Ureter (tissue), 1 donor: ENCODE measurements at places on chromosomes 2 and 18. TPM values are rescaled to one million over a fixed set of nuclear protein-coding genes. Genes with fewer than 3 reads are reported as not detected.
A peak's percentile ranks its signal among the peaks of the same experiment; 100 is the strongest.

DNA sequence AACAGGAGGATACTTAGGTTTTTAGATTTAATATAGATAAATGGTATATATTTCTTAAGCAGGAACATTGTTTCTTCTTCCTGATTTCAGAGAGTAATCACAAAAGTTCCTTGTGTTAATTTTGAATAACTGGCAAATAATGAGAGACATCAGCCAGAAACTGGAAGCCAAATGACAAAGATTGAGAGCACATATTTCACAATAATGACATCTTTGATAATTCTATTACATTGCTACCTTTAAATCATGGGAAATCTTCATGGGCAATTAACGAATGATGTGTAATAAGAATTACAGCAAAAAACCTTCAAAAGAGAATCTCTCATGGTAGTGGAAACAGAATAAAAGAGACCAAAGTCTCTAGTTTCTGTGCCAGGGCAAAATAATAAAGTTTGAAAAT lies 215.1 kb downstream of the NUP35 start:
- no peak for DNase-seq

GRCh38 chr2:109375131-109375561 lies 238.6 kb downstream of the SEPTIN10 start:
- peak; percentile 35 for DNase-seq

DNA sequence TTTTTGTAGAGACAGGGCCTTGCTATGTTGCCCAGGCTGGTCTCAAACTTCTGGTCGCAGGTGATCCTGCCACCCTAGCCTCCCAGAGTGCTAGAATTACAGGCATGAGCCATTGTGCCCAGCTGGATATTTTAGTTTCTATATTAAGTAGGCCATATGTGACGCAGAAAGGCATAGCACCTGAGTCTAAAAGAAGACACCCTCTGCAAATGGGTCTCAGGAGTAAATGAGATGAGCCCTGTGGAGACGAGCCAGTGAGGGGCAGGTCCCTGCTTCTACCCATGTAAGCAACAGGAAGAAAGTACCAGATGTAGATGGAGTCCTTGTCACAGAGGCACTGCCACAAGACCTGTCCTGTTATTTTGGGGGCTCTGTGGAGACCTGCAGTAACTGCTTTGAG lies 322.4 kb downstream of the PTPRM start:
- no peak for DNase-seq

GRCh38 chr2:238949710-238950345 lies 101.9 kb downstream of the TWIST2 start:
- peak; percentile 32 for DNase-seq

DNA sequence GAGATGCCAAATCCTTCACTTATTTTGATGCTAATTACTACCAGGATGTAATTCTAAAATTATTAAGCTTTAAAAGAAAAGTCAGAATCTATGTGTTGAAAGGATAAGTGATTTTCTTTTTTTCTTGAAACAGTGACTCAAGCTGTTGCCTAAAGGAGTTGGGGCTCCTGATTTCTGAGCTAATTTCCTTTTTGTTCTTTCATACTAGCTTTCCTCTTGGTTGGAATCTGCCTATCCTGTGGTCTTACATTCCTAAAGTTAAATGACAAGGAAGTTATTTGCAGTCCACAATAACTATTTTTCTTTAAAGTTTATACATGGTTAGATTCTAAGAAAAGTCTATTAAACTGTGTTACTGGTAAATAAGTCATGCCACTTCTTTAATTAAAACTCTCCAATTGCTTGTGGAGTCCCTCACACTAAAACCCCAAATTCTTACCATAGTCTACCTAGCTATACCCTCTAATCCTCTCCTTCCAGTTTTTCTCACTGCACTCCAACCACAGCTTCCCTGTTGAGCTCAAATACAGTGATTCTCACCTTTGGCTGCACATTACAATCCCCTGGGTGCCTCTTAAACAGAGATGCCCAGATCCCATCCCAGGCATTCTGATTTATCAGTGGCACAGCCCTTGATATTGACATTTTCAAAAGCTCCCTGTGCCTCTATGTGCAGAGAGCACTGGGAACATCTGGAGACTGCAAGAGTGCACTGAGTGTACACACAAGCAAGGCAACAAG lies 63.3 kb upstream of the EFEMP1 start:
- DNase-seq = no peak

DNA sequence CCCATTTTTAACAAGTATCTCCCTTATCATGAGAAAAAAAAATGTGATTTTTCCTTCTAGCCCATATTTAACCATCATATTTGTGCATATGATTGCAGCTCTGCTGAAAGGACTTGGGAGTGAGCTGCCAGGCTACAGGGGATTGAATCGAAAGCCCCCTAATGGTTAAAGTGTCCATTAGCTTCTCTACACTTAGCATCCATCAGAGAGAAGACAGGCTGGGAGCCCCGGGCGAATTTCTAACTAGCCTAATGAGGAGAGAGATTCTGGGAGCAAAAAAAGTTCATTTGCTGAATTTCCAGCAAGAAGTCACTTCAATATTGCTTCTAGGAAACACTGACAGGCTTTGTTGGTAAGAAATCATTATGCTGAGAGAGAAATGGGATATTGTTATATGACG lies 848.8 kb downstream of the TDRD15 start:
- DNase-seq = no peak

GRCh38 chr18:73059280-73059679 lies 191.5 kb upstream of the NETO1 start:
- no peak for DNase-seq

DNA sequence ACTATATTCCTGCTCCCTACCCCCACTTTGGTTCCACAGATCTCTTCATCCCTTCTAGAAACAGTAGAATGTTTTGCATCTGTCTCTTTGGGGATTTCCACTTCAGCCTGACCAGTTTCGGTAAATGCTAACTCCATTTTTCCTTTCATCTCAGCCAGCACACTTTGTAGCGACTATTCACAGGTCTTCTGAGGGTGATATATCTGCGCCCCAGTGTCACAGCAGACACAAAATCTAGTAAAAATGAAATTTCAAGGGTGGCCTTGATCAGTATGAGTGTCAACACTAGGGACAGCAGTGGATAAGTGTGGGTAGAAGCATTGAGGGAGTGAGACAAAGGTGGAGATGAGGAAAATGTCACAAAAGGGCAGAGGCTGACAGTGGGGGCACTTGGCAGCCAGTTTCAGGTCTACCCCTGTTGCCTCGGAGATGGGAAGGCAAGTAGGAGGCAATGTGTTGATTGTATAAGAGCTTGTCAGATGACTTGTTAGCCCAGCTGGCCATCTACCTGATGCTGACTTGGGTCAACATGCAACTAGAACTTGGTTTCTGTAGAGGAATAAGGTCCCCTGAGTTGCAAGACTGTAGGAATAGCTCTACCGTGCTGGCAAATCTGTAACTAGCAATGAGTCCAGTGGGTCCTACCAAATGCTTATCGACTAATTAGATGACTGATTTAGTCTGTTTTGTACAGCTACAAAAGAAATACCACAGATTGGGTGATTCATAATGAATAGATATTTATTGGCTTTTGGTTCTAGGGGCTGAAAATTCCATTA lies 60.7 kb downstream of the CXCR4 start:
- no peak for DNase-seq

- DNase-seq = no peak
Observed at GRCh38 chr18:8424917-8425725, 184.1 kb upstream of the RAB12 start.

GRCh38 chr2:191565647-191566198 lies 112.2 kb upstream of the NABP1 start:
- no peak for DNase-seq

GRCh38 chr2:105588581-105588980 lies 156.1 kb upstream of the NCK2 start:
- DNase-seq = no peak

GRCh38 chr2:10252224-10252623 lies 50.5 kb upstream of the HPCAL1 start:
- no peak for DNase-seq

GRCh38 chr2:6452702-6453481 lies 412.8 kb downstream of the CMPK2 start:
- DNase-seq = no peak

- peak; percentile 78 for DNase-seq
Observed at GRCh38 chr2:113370478-113371091, 66.9 kb upstream of the ZNG1B start.

GRCh38 chr2:45373534-45373933 lies 237.5 kb downstream of the SRBD1 start:
- no peak for DNase-seq

DNA sequence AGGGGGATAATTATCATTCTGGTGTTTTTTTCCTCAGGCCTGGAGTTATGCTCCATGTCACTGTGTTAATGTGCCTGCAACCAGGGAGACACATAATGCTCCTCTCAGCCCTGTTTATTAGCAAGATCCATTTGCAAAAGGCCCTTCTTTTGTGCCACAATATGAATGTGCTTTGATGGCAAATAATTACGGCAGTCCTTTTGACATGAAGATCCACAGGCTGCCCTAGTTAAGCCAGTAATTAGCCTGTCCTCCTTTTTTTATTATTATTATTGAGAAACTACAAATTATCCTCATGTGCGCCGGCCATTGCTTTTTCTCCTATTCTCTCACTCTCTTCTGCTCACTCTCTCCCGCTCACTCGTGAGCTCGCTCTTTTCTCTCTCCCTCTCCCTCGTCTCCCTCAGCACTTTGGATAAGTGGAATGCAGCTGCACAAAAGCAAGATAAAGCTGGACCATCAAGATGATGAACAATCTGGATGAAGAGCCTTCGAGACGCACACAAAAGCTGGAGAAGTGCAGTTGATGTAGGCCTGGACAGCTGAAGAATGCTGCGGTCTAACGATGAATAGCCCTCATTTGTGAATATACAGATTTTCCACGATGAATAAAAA lies 762.3 kb downstream of the BCL11A start:
- no peak for DNase-seq

GRCh38 chr2:17610521-17610920 lies 70.0 kb downstream of the VSNL1 start:
- no peak for DNase-seq

DNA sequence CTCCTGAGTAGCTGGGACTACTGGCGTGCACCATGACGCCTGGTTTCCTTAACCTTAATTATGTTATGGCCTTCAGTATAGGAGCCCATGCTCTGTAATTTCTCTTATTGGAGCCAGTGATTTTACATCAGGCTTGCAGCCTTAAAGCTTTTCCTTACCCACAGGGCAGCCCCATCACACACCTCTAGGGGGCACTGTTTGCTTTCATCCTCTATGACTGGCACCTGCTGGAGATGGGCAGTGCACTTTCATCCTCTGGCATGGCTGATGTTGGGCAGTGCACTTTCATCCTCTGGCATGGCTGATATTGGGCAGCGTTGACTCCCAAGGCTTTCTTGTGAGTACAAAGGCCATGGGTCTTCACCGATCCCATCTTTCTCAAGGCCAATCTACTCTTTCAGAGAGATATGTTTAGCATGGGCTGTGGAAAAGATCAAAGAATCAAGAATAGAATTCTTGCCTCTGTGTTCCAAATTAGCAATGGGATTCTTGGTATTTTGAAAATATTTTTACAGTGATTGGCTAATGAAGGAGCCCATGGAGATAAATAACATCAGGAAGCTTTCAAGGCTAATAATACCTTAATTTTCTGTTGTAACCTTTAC lies 80.7 kb upstream of the MEX3C start:
- no peak for DNase-seq

DNA sequence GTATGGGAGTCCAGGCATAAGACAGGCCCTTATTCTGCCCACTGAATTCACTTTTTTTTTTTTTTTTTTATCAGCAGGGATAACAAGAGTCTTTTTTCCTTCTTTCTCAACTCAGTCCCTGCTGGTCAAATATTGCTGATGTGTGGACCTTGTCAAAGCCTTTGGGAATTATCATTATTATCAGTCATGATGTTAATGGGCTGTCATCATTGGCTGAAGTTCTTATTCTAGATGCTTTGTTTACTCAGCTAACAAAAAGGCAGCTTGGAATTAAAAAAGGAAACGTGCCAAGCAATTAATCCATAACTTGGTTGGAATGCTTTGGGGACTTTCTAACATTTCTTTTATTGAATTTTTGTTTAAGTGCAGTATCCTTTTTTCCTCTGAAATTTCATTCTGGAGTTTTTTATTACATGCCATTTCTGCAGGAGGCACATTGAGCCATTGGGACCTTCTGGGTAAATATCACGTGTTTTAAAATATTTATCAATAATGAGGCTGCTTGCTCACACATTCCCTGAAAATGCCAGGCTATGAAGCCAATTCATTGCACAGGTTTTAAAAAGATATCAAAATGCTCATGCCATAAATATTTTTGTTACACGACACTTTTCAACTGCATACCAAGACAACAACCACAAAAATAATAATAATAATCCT lies 246.3 kb downstream of the TXNL1 start:
- no peak for DNase-seq

- no peak for DNase-seq
Observed at GRCh38 chr2:159118859-159119500, 150.5 kb downstream of the TANC1 start.

DNA sequence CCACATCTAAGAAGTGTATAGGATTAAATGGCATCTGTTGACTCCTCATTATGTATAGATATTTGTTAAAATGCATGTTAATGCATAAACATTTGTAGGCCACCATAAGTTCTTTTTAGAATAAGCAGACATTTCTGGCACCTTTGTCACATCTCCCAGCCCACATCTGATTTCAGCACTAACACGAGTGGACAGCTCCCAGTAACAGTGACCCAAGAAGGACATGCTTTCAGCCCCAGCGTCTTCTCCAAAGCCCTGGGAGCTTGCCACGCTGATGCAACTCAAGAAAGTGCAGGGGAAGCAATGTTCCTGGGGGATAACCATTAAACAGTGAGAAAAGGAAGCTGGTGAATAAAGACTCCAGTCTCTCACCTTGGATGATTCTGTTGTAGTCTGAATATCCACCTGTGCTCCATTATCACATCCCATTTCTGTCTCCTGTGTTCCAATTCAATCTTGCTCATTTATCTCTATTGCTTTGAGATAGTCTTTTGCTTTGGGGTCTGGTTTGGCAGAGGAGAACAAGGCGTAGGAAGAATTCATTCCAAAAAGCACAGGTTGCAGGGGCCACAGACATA lies 182.6 kb upstream of the THSD7B start:
- DNase-seq = no peak

- no peak for DNase-seq
Observed at GRCh38 chr2:188333751-188334524, 42.3 kb downstream of the GULP1 start.

DNA sequence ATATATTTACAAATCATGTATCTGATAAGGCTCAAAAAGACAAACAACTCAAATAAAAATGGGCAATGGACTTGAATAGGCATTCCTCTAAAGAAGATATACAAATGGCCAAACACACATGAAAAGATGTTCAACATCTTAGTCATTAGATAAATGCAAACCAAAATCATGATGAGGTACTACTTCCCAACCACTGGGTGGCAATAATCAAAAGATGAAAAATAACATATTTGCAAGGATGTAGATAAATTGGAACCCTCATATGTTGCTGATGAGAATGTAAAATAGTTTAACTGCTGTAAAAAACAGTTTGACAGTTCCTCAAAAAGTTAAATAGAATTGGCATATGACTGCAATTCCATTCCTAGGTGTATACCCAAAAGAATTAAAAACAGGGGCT lies 132.3 kb downstream of the TTC32 start:
- no peak for DNase-seq

- DNase-seq = no peak
Observed at GRCh38 chr2:221200184-221200839, 371.8 kb downstream of the EPHA4 start.

HOXD13 gene
- total RNA-seq = not detected

ESCO1 gene
- 22.0 TPM for total RNA-seq

ZNF396 gene
- total RNA-seq = 4.8 TPM

EVX2 gene
- total RNA-seq = not detected

ADAM23 gene
- 0.78 TPM for total RNA-seq

ANKZF1 gene
- total RNA-seq = 73.1 TPM

RAB6C gene
- total RNA-seq = 0.34 TPM

PAX8 gene
- total RNA-seq = 160 TPM

DSG1 gene
- total RNA-seq = 0.13 TPM

KCNG3 gene
- not detected for total RNA-seq

SOX11 gene
- not detected for total RNA-seq

TTL gene
- 22.2 TPM for total RNA-seq
